DMS153 (cell line): ENCODE measurements at places on chromosomes 2 and 18.

DNA sequence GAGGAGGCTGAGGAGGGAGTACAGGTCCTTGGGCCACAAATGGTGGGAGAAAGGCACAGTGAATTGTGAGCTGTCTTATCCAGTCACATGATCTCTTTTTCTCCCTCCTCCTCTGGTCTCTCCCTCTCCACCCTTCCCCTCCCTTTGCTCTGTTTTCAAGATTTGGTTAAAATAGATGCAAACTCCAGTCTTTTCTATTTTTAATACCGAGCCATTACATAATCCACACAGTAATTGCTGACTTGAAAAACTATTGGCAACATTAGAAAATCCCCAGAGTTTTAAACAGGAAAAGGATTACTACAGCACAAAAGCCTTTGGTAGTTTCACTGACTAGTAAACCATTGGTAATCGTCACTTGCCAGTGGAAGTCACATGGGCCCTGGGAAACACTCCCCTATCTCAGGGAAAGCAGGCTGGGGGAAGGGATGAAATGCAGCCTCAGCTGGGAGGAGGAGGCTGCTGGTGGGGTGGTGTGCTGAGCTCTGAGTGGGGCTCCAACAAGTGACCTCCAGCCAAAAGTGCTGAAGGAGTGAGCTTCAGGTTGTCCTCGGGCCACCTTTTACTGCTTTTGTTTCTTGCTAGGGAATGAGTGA, 57.4 kb upstream of the PCBP1 start:
- no peak for DNase-seq

DNA sequence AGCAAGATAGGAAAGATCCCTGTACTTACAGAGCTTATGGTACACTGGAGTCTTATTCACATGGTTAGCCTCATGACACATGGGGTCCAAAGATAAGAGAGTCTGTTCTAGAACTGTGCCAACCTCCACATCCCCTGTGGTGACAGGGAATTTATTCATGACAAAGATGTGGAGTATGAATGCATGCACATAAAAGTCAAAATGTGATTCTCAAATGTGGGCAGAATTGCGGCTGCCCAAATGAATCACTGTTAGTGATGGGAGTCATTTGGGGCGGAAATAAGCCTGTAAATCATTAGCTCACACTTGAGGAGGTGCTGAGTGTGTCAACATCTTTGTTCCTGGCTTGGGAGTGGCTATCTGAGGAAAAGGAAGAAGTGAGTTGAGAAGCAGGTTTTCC, 560.6 kb downstream of the SLC4A3 start:
- DNase-seq, result no peak

GRCh38 chr2:225739328-225739727, 339.8 kb downstream of the NYAP2 start:
- DNase-seq, result no peak

- DNase-seq, result no peak
Measured at GRCh38 chr2:205086662-205087061, 541.4 kb downstream of the PARD3B start.

GRCh38 chr2:58239243-58239925, 1.7 kb downstream of the FANCL start:
- no peak for DNase-seq

GRCh38 chr2:151713291-151713903, 20.9 kb downstream of the NEB start:
- DNase-seq, result no peak

- DNase-seq, result peak; percentile 57
Measured at GRCh38 chr2:157838442-157839161, 37.5 kb downstream of the ACVR1 start.

DNA sequence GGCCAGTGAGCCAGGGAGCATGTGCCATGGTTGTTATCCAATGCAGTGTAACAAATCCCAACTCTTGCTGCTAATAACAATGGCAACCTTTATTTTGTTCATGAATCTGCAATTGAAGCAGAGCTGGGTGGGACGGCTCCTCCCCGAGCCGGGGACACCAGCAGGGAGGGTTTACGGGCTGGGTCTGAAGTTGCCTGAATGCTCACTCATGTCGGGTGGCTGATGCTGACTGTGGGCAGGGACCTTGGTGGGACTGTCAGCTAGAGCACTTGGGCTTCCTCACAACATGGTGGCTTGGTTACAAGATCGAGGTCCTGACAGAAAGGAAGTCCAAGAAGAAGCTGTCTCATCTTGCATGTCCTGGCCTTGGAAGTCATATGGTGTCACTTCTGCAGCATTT, 264.5 kb downstream of the NDUFA10 start:
- no peak for DNase-seq

GRCh38 chr2:168064011-168064998, 183.1 kb downstream of the STK39 start:
- no peak for DNase-seq

DNA sequence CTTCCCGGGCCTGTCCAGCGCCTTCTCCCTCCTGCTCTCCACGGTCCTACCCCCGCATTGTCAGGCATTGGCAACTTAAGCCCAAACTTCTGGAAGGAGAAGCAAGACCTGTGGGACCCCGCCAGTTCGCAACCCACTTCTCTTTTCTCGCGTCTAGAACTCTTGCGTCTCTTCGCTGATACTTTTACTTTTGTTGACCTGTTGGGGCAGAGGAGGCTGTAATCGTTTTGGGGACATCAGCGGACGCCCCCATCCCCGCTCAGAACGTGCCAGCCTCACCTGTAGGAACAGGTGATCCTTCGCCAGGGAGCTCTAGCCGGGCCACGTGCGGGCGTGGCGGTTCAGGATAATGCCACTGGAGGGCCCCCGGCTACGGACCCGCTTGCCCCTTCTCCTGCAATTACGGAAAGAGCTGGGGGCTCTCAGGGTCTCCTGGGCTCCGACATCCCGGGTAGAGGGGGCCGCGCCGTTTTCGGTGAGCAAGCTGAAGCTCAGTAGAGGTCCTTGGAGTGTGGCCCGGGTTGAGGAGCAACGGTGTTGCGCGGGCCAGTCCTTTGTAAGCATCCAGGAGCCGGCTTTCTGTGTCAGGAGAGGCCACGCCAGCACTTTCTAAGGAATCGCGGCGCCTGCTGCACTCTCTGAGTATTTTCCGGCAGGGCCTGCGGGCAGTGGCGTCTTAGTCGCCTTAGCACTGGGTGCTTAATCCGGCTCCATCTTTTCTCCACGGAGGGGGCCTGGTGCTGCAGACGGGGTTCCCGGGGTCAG, 1.6 kb downstream of the MTCL1 start:
- DNase-seq, result peak; percentile 17

- DNase-seq, result no peak
Measured at GRCh38 chr18:33717339-33717738, 139.3 kb downstream of the ASXL3 start.

GRCh38 chr2:150472511-150472899, 15.0 kb downstream of the RND3 start:
- DNase-seq, result no peak

GRCh38 chr18:47036927-47037578, 1.6 kb upstream of the ELOA2 start:
- no peak for DNase-seq

DNA sequence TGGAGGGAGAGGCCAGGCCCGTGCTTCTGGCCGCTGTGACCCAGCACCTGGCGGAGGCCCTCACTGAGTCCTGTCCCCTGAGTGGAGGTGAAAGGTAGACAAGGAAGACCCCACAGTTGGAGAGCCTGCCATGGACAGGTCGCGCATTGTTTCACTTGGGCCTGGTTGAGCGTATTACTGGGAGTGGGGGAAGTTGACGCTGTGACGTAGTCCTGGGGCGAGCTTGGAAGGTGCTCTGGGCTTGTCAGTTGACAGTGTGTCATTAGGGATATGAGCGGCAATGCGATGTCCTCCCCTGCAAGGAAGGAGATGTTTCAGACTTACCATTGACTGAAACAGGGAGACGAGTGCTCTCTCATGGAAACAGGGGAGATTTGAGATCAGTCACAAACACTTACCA, 127.1 kb downstream of the SH3RF3 start:
- no peak for DNase-seq
